ENCODE measurements at places on chromosomes 7 and 10.

- no peak for DNase-seq
Measured at GRCh38 chr7:132879579-132879978, 202.3 kb downstream of the CHCHD3 start.

DNA sequence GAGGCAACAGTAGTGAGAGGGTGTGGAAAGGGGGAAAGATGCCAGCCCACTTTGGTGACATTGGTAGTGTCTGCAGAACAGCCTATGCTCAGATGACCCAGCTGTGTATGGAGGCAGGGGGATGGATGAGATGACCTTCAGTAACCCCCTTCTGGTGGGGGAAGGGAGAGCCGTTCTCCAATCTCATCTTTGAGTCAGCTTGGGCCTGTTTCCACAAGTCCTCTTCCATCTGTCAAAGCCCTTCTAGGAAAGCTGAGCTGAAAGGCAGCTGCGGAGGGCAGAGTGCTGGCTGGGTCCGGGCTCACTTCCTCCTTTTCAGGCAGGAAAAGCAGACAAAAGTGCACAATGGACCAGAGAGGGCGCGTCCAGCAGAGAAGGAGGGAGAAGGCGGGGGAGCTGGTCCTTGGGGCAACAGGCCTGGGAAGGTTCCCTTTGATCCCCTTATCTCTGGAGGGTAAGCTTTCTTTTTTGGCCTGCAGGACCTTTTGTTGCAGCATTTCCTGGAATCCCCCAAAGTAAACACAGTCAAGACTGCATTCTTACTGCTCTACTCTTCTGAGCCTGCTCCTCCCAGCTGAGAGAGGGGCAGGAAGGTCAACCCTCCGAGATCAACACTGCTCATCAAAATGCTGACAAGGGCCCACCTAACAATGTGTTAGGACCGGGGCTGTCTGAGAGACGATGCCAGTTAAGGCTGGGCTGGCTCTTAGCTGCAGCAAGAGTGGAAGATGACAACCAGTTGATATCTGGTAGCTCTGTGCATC is 1.2 kb upstream of the LRMDA start:
- DNase-seq, result no peak

- no peak for DNase-seq
Measured at GRCh38 chr7:157702311-157703023, 365.7 kb downstream of the DNAJB6 start.

- DNase-seq, result no peak
Measured at GRCh38 chr7:107915541-107915940, 24.6 kb downstream of the DLD start.

DNA sequence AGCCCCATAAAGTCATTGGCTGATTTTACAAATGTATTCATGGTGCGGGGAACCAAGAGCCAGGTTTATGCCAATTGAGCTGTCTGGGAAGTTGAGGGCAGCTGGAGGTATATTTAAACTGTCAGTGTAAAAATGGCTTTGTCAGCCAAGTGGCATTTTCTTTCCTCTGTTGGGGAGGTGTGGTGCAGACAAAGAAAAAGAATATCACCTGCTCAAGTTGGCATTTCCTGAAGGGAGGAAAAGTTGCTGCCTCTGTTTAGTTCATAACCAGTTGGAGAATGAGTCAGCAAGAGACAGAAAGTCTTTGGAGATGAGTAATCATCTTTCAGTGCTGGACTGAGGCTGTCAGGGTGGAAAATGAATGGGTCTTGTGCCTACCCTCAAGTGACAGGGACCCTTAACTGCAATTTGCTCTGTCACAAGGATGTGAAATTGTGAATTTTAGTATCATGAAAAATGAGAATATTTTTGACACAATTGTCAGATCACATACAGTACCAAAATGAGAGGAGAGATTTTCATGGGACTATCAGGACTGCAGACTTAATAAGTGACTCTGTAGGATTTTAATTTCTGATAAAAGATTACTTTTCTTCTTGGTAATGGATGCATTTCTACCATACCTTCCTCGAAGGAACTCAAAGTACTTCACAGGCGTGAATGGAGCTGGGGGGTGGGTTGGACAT is 137.3 kb downstream of the ANLN start:
- peak; percentile 80 for DNase-seq

GRCh38 chr7:141200191-141201108 is 126.6 kb downstream of the TMEM178B start:
- DNase-seq, result no peak

DNA sequence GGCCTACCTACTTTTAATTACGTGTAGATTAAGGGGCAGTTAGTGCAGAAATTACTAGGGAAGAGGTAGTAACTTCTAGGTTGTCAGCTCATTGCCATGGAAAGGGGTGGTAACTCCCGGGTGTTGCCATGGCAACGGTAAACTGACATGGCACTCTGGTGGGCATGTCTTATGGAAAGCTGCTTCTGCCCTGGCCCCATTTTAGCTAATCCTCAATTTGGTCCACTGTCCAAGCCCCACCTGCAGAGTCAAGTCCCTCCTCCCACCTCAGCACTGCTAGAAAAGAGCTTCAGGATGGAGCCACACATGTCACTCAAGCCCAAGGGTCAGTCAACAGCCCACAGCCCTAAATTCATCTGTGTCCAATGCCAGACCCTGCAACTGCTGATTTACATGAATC is 7.5 kb upstream of the ZKSCAN1 start:
- no peak for DNase-seq

- no peak for DNase-seq
Measured at GRCh38 chr10:71584902-71585563, 134.5 kb downstream of the C10orf105 start.

- peak; percentile 6 for DNase-seq
Measured at GRCh38 chr10:62961951-62962523, 145.9 kb upstream of the EGR2 start.

- DNase-seq, result no peak
Measured at GRCh38 chr7:30605832-30606231, 11.2 kb downstream of the GARS1 start.

DNA sequence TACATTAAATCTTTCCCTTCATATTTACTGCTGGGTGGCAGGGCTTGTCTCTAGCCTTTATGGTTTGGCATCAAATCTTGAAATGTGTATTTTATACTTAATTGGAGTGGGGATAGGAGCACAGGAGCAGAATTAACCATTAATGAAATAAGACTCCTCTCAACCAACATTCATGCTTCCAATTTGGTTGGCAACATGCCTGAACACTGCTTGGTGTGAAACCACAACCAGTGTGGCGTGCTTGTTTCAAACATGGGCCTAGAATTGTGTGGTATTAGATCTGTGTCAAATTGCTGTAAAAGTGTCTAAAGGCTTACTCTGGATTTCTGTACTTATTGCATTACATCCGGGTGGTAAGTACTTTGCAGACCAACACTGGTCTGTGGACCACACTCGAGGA is 25.1 kb upstream of the VPS41 start:
- no peak for DNase-seq

GRCh38 chr10:30445711-30446110 is 11.7 kb downstream of the MAP3K8 start:
- peak; percentile 70 for DNase-seq
